IMR-90 (cell line): ENCODE measurements at places on chromosomes 5 and 9. TPM values are rescaled to one million over a fixed set of nuclear protein-coding genes. Genes with fewer than 3 reads are reported as not detected.

DNA sequence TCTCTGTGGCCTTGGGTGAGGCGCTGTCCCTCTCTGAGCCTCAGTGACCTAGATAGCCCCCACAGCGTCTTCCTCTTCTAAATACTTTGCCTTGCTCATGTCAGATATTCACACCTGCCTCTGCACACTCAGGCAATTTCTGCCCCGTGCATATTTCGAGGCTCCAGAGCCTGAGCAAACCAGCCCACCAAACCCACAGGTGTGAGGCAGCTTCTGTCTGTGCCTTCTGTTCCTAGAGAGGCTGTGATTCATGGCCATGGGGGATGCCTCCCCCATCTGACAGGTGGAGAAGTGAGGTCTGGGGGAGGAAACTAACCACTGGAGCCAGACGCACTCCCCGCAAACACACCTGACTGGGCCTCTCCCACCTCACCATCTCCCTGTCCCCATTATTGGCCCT is 42.7 kb upstream of the CPLX2 start:
- no peak for DNase-seq

GRCh38 chr5:124660229-124661093 is 86.0 kb downstream of the ZNF608 start:
- DNase-seq: no peak

SYNPO gene
- 3.0 and 3.1 TPM in 2 replicates for total RNA-seq

ARRDC3 gene
- total RNA-seq: 82.2 and 86.7 TPM in 2 replicates

GRCh38 chr5:943201-943917 is 50.7 kb downstream of the TRIP13 start:
- no peak for DNase-seq

DNA sequence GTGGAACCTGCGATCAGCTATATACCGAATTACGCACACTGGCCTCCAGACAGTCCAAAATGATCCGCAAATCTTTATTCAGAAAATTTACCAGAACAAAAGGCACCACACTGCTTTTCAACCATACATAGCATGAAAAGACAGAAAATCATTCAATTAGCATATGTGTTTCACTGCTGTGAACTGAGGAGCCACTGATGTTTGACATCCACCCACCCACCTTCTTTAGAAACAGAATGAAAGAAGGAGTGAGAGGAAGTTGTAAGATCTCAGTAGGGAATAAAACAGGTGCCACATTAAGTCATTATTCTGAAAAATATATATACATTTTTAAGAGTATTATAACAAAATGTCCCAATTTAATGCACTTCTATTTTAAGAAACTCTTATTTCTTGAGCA is 156.8 kb downstream of the NFIB start:
- DNase-seq: no peak

GRCh38 chr5:137320056-137321045 is 178.8 kb downstream of the SPOCK1 start:
- peak; percentile 51 for DNase-seq

DNA sequence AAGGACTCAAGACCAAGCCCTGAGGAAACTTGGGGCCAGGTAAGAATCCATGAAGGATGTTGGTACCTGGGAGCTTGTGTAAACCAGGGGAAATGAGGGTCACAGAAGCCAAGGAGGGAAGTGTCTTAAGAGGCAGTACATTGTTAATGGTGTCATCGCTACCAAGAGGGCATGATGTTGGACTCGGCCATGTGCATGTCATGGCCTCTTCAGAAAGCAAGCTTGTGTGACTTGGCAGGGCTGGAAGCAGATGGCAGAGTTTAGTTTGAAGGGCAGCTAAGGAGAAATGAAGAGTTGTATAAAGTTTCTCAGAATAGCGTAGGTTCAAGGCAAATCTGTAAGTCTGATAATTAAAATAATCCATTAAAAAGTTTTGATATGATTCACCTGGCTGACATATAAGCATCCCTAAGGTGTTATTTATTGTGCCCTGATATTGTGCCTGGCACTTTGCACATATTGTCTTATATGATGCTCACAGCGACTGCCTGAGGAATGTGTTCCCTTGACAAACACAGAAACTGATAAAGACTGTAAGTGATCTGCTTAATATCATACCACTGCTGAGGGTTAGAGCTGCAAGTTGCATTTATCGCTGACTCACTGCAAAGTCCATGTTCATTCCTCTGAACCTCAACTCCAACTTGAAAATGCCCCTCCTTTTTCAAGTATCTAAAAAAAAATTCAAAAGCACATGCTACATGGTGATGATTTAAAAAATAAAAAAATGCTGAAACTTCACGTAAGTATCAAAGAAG is 81.3 kb upstream of the PTPN3 start:
- DNase-seq: peak; percentile 13
